Activated CD8-positive, alpha-beta memory T cell treated with anti-CD3 and anti-CD28 coated beads for 36 hours (primary cell): ENCODE measurements at places on chromosomes 16 and 17. TPM values are rescaled to one million over a fixed set of nuclear protein-coding genes. Genes with fewer than 3 reads are reported as not detected.

The TP53TG3C gene
- not detected for total RNA-seq

The ZFPM1 gene
- 14.3 TPM for total RNA-seq

The FBXO47 gene
- total RNA-seq: not detected

The KAT2A gene
- total RNA-seq: 54.2 TPM

The GCGR gene
- not detected for total RNA-seq

The ABCA3 gene
- total RNA-seq: 7.4 TPM

The C17orf67 gene
- total RNA-seq: 2.3 TPM

The RHBDL3 gene
- total RNA-seq: 0.13 TPM

The SOX8 gene
- total RNA-seq: 0.61 TPM

The ABCC6 gene
- total RNA-seq: not detected

The NAGS gene
- total RNA-seq: 0.63 TPM

The ABCA9 gene
- not detected for total RNA-seq

The P2RX5 gene
- 15.4 TPM for total RNA-seq

The GNAO1 gene
- total RNA-seq: 5.2 TPM

The WFDC1 gene
- not detected for total RNA-seq

The ANKRD40CL gene
- total RNA-seq: not detected

The TSR3 gene
- total RNA-seq: 86.5 TPM

The ASGR2 gene
- total RNA-seq: not detected

The PRR35 gene
- not detected for total RNA-seq

The FN3K gene
- 1.8 TPM for total RNA-seq

The ACBD4 gene
- total RNA-seq: 9.3 TPM

The FOXL1 gene
- total RNA-seq: not detected

The KRT40 gene
- total RNA-seq: not detected

The GDPD1 gene
- 2.8 TPM for total RNA-seq

The ADAD2 gene
- 0.17 TPM for total RNA-seq

The CDH13 gene
- total RNA-seq: not detected

The EPOP gene
- total RNA-seq: 56.7 TPM

The CCL4 gene
- total RNA-seq: 2,428 TPM

The TPSAB1 gene
- not detected for total RNA-seq

The HAGHL gene
- 29.0 TPM for total RNA-seq

The CES5A gene
- not detected for total RNA-seq

The KRTAP17-1 gene
- not detected for total RNA-seq

The TBX4 gene
- not detected for total RNA-seq

The ALDH3A1 gene
- total RNA-seq: not detected

The GDPD3 gene
- total RNA-seq: 3.4 TPM

The ITGAD gene
- not detected for total RNA-seq

The CWC25 gene
- total RNA-seq: 24.5 TPM

The RRAD gene
- 0.32 TPM for total RNA-seq

The C16orf54 gene
- total RNA-seq: 23.6 TPM

The MOSMO gene
- 8.7 TPM for total RNA-seq

The SPN gene
- 150 TPM for total RNA-seq
